ENCODE measurements at places on chromosomes 1 and 21. TPM values are rescaled to one million over a fixed set of nuclear protein-coding genes. Genes with fewer than 3 reads are reported as not detected.

XCL1 gene
- not detected for total RNA-seq

- DNase-seq: no peak
Observed at GRCh38 chr1:107963008-107963407, 2.0 kb downstream of the VAV3 start.

- DNase-seq: no peak
Observed at GRCh38 chr21:44423941-44424607, 31.2 kb upstream of the LRRC3 start.

VCAM1 gene
- total RNA-seq: not detected

DNA sequence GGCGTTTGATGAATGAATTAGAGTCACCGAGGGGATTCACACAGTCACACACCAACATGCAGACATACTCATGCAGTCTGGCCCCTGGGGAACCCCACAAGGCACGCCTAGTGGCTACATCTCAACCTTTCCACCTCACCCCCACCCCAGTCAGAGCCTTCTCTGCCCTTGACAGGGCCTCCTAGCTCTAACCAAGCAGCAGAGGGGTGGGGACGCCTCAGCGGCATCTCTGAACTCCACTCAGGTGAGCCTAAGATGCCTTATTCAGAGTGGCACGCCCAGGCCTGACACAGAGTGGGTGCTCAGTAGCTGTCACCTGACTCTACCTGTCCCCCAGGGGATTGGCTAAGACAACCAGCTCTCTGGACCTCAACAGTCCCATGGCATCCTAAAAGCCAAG is 3.7 kb upstream of the SDC3 start:
- no peak for DNase-seq

DNA sequence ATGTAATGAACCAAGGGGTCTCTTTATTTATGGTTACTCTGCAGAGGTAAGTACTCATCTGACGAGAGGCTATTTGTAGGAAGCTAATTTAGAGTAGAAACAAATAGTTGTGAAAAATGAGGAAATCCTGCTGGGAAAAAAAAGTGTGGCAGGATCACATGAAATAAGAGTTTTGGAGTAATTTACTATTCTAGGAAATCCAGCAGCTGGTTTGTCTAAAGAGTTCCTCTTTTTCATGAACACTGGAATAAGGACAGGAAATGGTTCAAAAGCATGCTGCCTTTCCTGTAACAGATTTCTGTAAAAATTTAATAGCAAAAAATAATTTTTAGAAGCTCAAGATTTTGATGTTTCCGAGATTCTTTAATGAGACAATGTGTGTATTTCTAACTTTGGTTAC is 177.3 kb downstream of the CHRM3 start:
- DNase-seq: no peak
